Astrocyte (in vitro differentiated cells and primary cell): ENCODE measurements at places on chromosomes 1 and 21.

- no peak for DNase-seq
Observed at GRCh38 chr1:94688646-94689045, 131.5 kb upstream of the SLC44A3 start.

DNA sequence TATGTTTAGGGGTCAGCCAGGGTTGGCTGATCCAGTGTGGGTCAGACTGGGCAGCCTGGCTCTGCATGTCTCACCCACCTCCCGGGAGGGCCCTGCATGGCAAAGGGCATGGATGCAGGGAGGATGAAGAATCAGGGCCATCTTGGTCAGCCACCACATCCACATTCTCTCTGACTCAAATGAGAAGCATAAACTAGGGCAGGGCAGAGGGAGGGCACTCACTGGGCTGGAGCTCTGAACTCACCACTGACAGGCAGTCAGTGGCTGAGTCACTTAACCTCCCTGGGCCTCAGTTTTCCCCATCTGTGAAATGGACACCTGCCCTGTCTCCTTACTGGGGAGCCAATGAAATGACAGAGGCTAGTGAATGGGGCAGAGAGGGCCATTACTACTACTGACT is 4.3 kb upstream of the CELA2A start:
- no peak for DNase-seq

DNA sequence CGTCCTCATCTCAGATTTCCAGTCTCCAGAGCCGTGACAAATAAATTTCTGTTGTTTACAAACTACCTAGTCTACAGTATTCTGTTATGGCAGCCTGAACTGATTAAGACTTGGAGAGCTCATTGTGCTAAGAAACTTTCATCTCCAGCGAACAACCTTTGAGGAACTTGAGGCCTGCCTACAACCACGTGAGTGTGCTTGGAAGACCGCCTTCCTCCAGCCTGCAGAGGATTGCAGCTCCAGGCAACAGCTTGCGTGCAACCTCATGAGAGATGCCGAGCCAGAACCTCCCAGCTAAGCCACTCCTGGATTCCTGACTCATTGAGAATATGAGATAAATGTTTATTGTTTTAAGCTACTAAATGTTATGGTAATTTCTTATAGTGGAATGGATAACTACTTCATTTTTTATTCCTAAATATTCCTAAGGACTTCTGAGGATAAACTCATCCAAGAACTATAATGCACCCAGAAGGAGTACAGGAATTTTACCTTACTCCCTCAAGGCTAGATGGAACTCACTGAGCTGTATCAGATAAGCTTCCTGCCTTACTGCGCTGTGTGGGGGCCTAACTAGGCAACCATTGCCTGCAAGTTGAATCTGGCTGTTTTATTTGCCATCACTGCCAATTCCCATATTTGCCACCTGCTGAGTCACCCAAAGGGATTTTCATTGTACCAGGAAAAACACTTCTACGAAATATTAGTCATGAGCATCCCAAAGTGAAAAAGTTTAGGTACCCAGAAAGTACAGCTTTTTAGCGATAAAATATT is 17.6 kb downstream of the FAM177B start:
- DNase-seq, result peak; percentile 96

DNA sequence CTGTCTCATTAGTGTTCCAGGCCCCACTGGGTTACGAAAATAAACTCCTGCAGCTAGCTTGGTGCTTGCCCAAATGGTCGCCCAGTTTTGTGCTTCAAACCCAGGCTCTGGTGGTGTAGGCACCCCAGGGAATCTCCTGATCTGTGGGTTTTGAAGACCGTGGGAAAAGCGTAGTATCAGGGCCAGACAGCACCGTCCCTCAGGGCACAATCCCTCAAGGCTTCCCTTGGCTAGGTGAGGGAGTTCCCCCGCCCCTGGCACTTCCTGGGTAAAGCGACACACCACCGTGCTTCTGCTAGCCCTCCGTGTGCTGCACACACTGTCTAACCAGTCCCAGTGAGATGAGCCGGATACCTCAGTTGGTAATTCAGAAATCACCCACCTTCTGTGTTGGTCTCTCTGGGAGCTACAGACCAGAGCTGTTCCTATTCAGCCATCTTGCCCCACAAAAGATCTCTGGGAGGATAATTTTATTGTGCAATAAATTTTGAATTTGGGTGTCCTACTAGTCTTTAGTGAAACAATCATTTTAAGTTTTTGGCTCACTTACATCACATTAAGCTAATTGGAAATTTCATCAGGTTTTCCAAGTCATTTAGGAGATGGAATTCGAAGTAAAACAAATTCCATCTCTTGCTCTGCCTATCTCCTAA is 9.4 kb upstream of the SLC25A24 start:
- DNase-seq, result no peak

- DNase-seq, result peak; percentile 80
Observed at GRCh38 chr1:109161858-109162606, 48.1 kb downstream of the ELAPOR1 start.

DNA sequence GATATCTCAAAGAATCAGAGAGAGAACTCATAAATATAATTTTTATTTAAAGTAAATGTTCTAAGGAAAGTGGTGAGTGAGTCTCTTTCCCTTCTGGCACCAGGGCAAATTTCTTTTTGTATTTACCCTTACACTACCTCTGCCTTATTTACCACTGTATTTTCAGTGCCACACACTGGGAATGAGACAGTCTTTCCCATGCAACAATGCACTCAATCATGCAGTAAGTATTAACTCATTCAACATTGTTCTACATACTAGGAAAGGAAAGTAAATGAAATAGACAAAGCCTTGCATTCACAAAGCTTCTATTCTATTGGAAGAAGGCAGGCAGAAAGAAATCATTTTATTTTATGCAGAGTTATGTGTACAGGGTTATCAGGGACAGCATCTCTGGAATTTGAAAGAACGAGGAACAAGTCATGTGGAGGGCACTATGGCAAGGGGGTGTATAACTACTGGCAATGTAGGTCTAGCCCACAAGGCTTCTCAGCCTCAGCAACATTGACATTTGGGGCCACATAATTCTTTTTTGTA is 129.8 kb upstream of the PRDX6 start:
- DNase-seq, result no peak

DNA sequence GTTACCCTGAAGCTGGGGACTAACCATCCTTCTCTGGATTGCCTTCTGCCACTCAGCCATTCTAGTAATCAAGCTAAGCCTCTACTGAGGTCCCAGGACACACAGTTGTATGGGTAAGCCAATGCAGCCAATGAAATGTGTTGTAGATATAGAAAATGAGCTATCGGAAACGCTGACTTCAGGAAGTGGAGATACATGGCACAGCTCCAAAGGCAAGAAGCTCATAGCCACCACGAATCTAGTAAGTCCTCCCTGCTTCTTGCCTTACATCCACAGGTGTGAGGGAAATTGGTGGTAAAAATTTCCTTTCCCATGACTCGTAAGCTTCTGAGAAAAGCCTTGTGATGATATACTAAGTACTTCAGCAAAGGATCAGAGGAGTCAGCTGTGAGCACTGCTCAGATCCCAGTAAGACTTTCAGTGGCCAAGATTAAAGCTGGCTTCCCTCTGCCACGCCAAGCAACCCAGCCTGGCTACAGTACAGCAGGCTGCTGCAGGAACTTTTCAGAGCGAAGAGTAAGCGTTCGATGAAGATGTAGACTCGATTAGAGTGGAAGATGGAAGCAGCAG is 117.7 kb downstream of the SIM2 start:
- no peak for DNase-seq

DNA sequence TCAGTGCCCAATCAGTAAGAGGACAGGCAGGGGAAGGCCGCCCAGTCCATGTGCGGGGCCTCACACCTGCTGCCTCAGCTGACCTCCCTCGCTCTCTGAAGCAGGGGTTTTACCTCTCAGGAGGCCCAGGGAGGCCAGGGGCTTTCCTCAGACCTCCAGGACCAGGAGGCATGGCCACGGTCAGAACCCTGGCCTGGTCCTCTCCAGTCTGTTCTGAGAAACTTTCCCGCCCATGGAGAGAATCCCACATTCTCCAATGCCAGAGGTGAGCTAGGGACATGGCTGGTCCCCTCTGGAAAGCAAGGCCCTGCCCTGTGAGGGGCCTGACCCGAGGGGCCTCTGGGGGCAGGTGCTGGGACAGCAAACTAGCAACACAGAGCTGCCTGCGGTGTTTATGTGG is 68.2 kb downstream of the DMRTB1 start:
- no peak for DNase-seq

DNA sequence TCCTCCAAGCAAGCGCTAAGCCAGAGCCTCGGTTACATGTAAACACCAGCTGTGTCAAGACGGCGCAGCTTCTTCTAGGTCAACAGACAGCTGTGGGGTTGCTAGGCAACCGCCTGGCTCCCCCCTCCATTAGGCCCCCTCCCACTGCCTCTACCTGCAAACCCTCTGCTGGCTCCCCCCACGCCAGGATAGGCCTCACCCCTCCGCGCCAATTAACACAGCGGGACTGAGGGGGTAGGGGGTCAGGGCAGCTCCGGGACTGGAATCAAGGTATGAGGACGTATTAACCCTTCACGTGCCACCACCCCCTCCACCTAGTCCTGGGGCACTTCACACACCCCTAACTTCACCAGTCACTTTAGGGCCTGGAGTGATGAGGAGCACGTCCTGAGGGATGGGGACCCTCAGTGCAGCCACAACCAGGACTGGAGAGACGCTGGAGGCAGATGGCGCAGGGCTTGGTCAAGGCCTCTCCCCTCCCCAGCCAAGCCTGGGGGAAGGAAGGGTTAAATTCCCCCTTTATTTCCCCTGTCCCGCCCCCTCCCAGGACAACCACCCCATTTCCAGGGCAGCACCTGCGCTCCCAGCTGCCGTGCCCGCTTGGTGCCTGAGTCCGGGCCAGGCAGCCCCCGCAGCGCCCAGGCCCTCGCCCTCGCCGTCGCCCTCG is 37.4 kb upstream of the WASF2 start:
- no peak for DNase-seq

DNA sequence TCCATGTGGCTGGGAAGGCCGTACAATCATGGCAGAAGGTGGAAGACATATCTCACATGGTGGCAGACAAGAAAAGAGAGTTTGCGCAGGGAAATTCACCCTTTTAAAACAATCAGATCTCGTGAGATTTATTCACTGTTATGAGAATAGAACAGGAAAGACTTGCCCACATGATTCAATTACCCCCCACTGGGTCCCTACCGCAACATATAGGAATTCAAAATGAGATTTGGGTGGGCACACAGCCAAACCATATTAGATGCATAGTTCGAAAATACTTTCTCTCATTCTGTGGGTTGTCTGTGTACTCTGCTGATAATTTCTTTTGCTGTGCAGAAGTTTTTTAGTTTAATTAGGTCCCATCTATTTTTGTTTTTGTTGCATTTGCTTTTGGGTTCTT is 990.3 kb downstream of the PLA2G4A start:
- no peak for DNase-seq

DNA sequence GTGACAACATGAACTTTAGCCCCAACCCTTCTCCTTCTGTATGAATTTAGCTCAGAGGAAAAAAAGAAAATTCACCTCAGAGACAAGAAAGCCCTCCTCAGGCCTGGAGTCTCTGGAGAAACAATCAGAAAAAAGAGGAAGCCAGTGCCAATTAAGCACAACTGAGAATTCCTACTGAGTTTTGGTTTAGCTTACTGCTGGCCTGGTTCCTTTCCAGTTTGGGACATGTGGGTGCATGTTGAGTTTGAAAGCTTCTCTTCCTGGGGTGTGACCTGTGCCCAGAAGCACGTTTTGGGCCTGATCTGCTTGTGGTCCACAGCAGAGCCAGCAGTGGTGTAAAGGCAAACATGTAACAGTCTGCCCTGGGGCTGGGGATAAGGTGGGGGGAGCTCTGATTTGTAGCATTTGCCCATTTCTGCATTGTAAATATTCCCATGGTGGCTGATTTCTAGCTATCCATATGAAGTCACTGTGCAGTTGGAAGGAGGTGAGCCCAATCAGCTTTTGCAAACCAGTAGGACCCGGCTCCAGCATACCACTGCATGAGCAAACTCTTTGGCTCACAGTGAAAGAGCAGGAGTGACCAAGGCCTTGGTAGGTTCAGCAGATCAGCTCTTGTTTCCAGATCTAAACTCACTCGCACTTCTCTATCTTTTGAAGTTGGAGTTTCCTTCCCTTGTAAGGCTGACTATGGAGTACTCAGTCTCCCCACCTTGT is 4.7 kb upstream of the THEM5 start:
- DNase-seq, result no peak

GRCh38 chr1:100343897-100344296 is 8.4 kb upstream of the CDC14A start:
- no peak for DNase-seq

DNA sequence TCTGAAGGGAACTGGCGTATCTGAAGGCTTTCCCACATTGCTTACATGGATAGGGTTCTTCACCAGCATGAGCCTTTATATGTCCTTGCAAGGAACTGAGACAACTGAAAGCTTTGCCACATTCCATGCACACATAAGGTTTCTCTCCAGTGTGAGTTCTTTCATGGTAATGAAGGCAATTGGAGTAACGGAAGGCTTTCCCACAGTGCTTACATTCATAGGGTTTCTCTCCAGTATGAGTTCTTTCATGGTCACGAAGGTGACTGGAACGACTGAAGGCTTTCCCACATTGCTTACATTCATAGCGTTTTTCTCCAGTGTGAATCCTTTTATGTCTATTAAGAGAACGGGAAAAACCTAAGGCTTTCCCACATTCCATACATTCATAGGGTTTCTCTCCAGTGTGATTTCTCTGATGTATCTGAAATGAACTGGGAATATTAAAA is 15.0 kb downstream of the ZNF124 start:
- DNase-seq, result no peak

DNA sequence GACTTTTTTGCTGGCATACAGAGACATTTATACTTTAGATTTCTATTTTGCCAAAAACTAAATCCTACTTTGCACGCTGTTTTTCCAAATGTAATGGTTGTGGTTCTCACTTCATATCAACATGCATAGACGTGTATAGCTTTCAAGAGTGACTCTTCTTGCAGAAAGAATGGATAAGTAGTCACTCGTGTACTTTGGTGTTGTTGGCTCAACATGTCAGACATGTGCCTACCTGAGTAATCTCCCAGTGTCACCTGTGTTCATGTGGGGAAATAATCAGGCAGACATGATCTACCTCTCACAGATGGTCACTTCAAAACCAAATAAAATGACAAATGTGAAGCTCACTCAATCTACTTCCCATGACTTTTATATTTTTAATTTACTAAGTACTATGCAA is 73.1 kb downstream of the GPR88 start:
- no peak for DNase-seq

DNA sequence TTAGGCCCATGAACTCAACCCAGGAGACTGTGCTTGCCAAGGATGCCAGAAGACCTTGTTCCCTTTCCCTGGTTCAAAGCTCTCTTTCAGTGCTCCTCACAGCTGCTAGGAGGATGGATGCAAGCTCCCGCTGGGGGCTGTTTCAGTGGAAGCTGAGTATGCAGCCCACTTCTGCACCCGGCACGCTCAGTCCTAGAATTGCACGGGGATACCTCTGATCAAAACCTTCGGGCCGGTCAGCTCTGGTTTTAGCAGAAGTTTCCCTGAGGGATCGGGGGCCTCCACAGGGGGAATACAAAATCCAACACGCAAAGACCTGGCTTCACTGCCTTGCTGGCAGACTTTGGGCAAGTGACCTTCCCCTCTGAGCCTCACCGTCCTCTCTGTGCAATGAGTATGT is 4.2 kb upstream of the SSBP3 start:
- no peak for DNase-seq

- DNase-seq, result no peak
Observed at GRCh38 chr1:220702733-220703270, 12.6 kb downstream of the C1orf115 start.
